Naive thymus-derived CD4-positive, alpha-beta T cell (primary cell): ENCODE measurements at places on chromosomes 12 and 14. TPM values are rescaled to one million over a fixed set of nuclear protein-coding genes. Genes with fewer than 3 reads are reported as not detected.

The TMEM119 gene
- total RNA-seq: 0.27 and 0.41 TPM in 2 replicates

The SSPN gene
- 0.34 TPM for total RNA-seq

The FOXN4 gene
- not detected for total RNA-seq

The ADCY6 gene
- total RNA-seq: not detected

The CFAP73 gene
- total RNA-seq: 0.29 TPM

The RND1 gene
- total RNA-seq: 1.1 TPM

The AQP2 gene
- not detected for total RNA-seq

The PTHLH gene
- total RNA-seq: not detected in 2 replicates
